ENCODE measurements at places on chromosomes 1 and 21.
A peak's percentile ranks its signal among the peaks of the same experiment; 100 is the strongest.

GRCh38 chr1:173063171-173063570, 12.4 kb upstream of the TNFSF18 start:
- DNase-seq = no peak

GRCh38 chr1:156750191-156750672, 1.2 kb downstream of the HDGF start:
- peak; percentile 53 for DNase-seq

GRCh38 chr1:181669246-181669645, 185.9 kb downstream of the CACNA1E start:
- no peak for DNase-seq

GRCh38 chr1:183841550-183841949, 36.6 kb downstream of the RGL1 start:
- DNase-seq = no peak

DNA sequence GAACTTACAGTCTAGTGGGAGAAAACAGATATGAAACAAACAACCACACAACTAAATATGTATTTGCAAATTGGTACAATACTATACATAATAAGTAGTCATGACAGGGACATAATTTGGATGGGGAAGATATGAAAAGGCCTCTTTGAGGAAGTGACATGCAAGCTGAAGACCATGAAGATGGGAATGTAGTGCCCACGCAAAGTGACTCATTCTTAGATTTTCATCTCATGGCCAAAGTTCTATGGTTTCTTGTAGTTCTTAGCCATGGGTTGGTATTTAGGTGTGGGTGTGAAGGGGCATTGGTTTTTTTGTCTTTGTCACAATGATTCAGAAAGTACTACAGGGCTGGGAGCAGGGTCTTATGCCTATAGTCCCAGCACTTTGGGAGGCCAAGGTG, 105.4 kb upstream of the FAM78B start:
- DNase-seq = no peak

DNA sequence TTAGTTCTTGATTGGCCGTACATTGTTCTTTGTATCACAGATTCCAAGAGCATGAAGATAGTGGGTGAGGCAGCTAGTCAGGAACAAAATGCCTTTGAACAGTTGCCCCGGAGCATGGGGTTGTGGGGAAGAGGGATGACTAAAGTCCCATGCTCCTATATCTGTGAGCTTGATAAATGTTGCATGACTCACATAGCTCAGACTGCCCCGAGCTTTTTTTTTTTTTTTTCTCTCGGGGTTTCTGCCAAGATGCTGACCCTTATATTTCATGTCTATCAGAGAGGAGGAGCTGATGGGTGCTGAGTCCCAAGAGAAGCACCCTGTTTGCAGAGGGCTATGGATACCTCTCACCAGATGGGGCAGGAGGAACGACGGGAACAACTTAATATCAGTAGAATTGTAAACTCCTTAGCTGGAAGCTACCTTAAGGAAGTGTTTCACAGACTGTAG, 40.6 kb downstream of the SRRM1 start:
- no peak for DNase-seq

DNA sequence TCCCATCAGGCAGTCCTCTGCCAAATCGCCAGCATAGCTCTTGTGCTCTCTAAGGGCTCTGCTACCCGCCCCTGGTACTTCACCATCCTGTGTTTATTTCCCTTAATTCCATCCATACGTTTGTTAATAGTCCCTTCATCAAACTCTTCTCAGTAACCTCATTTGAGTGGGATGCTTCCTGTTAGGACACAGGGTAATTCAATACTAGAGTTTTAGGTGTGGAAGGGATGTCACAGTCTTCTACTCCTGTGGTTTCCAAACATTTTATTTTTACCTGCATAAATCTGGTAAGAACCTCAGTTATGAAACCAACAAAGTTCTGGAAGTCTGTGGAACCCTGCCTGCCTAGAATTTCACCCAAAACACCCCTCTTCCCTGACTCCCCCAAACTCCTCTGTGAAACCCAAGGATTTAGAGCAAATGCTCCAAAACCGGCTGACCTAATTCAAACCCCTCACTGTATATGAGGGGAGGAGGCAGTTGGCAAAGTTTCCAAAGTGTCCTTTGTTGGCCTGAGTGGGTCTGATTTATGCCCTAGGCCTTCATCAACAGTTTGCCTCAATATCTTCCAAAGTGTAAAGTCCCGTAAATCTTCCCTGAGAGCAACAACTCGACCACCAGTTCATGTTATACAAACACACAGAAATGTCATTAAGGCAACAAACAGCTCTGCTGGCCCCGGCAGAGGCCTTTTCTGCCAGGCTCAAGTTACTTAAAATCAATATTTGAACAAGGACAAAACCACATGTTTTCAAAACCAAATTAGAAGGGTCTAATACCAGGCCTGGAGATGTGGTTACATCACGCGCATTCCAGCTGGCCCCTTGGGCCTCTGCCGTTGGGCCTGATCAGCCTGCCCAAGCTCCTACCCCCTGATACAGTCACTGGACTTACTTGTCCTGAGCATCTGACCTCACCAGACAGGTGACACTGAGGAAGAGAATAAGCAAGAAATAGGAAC, 82.4 kb upstream of the FGGY start:
- no peak for DNase-seq

DNA sequence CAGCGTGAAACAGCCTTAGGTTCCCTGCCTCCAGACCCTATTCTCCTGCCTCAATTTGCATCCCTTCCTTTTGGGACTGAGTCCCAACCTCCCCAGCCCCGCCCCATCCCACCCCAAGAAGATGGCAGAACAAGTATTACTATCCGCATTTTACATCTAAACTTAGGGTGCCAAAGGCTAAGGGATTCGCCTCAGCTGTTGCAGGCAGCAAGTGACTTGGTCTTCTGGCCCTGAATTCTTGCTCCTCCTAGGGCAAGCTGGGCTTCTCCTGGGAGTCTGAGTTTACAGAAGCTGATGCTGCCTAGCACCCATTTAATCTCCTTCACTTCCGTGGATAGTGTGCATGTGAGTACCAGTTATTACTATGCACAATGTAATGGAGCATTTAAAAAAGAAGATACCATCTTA, 161.3 kb upstream of the NR5A2 start:
- DNase-seq = no peak

DNA sequence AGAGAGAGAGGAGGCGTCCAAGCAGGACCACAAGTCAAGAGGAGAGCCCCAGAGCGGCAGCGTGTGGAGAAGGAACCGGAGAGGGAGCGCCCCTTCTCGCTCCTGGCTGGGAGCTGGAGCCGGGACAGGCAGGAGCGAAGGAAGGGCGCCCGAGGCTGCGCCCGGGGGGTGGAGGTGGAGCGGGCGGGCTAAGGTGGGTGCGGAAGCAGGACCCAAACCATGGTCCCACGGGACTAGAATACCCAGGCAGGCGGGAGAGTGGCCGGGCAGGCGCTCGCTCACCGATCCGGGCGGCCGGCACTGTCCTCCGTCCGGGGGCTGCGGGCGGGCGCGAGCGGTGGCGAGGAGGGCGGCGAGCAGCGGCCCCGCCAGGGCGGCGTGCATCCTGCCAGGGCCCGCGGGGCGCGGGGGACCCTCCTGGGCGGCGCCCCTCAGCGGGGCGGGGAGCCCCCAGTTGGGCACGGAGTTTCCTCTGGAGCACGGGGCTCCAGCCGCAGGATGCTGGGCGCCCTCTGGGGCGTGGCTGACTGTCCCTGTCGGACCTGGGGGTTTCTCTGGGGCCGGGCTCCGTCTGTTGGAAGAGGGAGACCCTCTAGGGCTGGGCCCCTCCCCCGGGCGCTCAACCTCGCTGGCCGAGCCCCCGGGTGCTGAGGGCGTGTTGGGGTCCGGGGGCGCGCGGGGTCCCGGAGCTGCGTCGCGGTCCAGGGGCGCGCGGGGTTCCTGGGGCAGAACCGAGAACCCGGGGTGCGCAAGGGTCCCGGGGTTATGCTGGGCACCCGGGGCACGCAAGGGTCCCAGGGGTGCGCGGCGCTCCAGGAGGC, 569 bp downstream of the TRABD2B start:
- no peak for DNase-seq

DNA sequence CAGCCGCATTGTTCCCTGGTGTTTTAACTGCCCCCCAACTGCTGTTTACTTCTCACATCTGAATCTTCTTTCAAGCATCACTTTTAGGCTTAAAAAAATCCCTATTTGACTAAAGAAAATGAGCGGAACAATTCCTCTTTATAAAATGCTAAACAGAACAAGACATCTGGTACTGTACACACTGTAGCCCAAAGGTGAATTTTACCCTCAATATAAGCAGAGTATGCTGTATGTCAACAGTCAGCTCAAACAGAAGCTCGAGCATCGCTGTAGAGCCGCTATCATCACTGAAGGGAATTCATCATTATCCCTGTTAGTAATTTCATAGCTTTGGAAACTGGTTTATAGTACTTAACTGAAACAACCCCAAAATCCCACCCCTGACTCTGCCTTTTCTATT, 85.3 kb downstream of the LRRC8D start:
- no peak for DNase-seq

- no peak for DNase-seq
Observed at GRCh38 chr1:55526716-55527115, 311.6 kb upstream of the USP24 start.

DNA sequence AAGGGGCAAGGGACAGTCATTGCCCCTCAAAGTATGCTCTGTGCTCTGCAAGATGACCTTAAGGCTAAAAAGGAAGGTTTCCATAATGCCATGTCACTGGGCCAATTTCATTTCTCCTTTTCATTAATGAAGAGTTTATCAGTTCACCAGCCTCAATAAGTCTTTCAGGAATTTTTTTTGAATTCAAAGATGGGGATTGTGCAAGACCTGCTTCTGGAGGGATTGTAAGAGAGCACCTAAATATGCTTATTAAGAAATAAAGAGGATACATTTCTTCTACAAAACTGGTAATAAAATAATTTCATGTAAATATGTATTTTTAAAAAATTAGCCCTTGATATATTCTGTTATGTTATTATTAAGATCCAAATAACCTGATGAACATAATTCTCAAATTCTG, 86.8 kb upstream of the RGS4 start:
- DNase-seq = no peak

- no peak for DNase-seq
Observed at GRCh38 chr1:245301162-245301580, 146.4 kb downstream of the KIF26B start.

DNA sequence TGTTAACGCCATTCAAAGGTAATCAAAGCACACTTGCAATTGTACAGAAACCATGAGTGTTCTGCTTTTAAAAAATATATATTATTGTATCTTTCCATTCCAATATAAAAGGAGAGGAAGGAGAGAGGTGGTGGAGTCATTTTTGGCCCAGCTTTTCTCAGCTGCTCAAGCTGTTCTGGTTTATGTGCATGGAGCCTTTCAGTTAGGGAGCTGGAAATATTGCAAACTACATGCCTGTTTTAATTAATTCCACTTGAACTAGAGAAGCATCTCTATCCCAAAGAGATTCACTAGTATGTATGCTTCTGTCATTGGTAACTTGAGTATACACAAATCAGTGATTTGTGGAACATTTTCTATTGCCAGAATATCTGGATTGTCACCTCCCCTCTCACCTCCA, 28.5 kb upstream of the C1orf105 start:
- no peak for DNase-seq

DNA sequence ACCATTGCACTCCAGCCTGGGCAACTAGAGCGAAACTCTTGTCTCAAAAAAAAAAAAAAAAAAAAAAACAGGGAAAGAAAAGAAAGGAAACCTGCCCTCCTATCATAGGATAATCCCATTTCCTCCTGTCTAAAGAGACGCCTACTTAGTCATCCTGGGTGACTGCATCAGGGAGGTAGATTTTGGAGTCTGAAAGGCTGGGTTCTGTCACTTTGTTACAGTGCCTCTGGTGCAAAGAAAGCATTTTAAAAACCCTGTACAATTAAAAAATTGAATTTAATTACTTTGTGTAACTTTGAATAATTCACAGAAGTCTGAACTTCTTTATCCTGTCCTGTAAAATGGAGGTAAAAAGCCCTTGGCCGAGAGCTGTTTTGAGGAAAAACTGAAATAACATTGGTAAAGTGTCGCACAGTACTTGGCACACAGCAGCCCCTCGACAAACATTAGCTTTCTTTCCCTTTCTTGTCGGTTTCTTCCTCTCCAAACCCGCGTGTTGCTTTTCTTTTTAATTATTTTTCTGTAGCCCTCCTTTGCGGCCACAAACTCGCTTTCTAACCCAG, 657 bp upstream of the HDAC1 start:
- no peak for DNase-seq

GRCh38 chr1:96234299-96234698, 487.3 kb upstream of the PTBP2 start:
- DNase-seq = no peak

- DNase-seq = no peak
Observed at GRCh38 chr1:62508187-62508758, 71.4 kb downstream of the USP1 start.

DNA sequence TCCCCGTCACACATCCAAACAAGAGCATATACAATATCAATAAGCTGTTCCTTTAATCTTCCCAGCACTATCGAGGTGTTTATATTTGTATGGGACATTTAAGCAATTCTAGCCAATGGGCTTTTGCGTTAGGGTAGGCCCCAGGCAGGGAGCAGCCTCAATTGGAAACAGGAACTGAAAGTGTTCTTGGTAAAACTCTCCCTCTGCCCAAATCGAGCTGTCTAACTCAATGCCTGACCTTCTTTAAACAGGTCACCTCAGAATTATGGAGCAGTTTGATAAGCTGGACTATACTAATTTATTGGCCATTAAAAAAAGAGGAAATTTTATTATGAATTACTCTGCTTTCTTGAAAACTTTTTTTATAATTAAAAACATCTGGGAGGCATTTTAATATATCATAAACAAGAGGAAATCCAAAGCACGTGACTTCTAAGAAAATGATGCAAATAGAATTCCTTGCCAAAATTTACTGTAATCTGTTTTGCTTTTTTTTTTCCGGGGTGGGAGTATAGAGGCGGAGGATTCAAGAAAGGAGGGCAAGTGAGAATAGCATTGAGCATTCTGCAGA, 498.1 kb downstream of the LMO4 start:
- DNase-seq = no peak

DNA sequence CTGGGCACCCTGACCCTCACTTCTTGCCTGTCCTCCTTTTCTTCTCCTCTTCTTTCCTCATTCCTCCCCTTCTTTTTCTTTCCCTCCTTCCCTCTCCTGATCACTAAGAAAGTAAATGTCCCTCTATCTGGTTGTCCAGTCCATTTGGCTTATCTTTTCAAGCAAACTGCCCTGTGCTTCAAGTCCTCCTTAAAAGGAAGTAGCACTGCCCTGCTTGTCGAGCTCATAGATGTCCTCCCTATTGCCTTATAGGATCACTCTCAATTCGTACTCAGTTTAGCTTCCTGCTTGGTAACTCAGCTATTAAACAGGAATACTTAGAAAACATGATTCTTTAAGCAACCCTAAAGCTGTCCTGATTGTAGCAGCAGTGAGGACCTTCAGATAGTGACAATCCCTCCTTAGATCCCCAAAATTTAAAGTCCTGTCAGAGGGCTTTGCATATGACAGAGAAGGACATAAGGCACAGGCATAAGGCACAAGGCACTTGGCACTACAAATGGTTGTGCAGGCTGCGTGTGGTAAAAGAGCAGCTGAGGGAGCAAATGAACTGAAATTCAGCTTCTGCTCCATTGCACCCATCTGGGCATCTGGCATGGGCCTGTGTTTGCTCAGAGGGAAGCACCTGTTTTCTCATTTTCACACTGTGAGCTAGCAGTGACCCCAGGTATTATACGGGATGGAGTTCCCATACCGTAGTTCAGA, 26.1 kb upstream of the SLAMF6 start:
- no peak for DNase-seq
